ENCODE measurements at places on chromosomes 5 and 9.

- DNase-seq, result no peak
Measured at GRCh38 chr5:36740259-36740898, 134.0 kb downstream of the SLC1A3 start.

DNA sequence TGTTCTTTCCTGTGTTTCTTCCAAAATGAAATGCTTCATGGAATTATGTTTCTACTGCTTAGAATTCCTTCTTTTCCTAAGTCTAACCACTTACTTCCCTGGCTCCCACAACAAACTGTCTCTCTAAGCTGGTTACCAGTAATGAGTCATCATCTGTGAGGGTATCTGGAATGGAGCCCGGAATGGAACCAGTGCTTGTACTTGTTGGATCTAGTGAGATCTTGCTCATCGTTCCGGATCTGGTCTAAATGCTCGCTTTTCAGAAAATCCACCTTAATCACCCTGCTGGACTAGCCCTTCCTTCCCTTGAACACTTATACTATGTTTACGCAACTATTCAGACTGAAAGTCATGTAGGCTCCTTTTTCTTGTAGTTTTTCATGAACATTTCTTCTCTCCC lies 184.8 kb downstream of the PBX3 start:
- DNase-seq, result no peak

- no peak for DNase-seq
Measured at GRCh38 chr5:56376128-56376527, 143.0 kb upstream of the ANKRD55 start.

DNA sequence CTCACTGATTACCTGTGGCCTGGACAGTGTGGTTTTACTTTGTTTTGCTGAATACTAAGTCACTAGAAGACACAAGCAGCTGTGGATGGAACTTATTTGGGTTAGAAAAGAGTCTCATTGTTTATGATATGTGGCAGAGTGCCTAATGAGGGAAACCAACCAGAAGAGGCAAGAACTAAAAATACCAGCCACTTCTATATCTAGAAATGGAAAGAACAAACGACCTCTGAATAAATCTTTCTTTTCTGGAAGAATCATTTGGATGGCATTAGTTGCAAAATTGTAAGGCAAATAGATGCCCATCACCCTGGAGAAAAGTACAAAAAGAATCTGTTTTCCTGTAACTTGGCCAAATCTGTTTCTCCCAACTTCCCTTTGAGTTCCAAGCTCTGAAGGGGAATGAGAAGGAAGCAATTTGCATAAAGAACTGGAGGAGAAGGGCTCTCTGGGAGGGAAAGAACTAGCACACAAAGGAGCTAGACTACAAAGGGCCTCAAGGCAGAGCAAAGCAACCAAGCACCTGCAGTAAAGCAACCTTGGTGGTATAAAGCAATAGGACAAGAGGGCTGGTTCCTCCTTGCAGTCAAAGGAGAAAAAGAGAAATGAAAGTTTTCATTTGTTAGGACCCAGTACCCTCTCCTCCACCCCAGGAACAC lies 455.4 kb downstream of the CAAP1 start:
- no peak for DNase-seq

GRCh38 chr9:109063760-109064159 lies 50.5 kb upstream of the CTNNAL1 start:
- DNase-seq, result no peak

GRCh38 chr9:125744616-125745015 lies 2.6 kb upstream of the PBX3 start:
- DNase-seq, result no peak

DNA sequence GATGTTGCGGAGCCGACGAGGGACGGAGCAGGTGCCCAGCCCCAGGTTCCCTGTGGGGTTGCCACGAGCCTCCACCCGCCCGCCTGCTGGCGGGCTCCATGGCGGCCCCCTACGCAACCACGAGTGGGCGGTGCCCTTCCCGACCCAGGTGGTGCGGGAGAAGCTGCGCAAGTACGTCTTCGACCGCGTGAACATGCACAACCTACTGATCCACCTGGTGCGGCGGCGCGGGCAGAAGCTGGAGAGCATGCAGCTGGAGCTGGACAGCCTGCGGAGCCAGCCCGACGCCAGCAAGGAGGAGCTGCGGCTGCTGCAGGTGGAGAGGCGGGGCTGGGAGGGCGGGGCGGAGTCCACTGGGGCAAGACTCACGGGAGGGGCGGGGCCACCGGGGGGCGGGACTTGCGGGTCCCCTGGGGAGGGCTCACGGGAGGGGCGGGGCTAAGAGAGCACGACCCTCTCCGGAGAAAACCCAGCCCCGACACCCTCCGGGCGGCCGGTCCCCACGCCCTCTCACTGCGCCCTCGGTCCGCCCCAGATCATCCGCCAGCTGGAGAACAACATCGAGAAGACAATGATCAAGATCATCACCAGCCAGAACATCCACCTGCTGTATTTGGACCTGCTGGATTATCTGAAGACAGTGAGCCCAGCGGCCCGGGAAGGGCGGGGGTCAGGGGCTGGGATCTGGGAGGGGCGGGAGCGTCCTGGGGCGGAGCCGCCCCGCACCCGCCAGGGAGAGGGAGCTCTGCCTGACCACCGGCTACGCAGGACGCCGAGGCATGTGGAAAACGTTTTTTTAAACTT lies 3.9 kb downstream of the CCDC183 start:
- peak; percentile 92 for DNase-seq

- peak; percentile 72 for DNase-seq
Measured at GRCh38 chr5:1800472-1801221, 560 bp upstream of the NDUFS6 start.

- no peak for DNase-seq
Measured at GRCh38 chr5:10746711-10747110, 14.3 kb downstream of the DAP start.

DNA sequence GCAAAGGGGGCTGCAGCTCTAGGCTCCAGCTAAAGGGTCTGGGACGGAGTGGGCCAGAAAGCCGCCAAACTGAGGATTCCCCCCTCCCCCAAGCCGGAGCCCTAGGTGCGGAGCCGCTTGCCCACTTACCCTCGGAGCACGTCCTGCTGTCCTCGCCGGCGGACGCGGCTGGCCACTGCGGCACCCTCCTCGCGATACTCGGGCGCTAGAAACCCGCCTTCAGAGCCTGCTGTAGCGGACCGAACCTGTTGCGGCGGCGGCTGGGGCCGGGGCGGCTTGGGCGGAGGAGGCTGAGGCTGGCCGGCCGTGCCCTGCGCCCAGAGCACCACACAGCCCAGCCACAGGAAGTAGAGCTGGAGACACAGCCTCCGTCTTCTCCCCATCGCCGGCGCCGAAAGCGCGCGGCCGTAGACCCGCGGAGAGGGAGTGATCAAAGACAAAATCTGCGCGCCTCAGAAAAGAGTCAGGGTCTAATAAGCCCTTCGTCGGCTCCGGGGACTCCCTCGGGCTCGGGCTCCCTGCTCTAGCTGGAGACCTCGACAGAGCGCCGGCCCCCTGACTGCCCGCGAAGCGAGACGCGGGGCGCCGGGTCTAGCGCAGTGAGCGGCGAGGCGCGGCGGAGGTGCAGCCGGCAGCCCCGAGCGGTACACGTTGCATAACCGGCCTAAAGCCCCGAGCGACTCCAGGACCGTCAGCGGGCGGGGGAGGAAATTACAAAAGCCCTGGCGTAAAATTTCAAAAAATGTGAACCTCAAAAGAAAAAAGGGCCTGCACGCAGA lies 635 bp downstream of the FBN2 start:
- peak; percentile 36 for DNase-seq

DNA sequence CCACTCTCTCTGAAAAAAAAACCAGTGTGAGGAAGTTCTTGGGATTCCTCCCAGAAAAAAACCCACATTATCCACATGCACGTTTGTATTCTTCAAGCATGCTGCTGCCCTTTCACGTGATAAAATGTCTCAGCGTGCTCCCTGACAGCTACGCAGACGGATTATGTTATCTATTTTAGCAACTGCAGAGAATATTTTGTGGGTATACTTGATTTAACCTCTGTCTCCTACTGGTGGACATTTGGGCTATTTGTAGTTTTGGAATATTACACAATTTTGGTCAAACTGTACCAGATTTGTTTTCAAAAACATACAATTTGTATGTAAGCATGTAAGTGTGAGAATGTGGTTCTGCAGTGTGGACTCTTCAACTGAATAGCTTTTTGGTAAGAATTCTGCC lies 10.7 kb downstream of the PRRC2B start:
- DNase-seq, result no peak

- no peak for DNase-seq
Measured at GRCh38 chr9:37413311-37413710, 9.2 kb upstream of the GRHPR start.

DNA sequence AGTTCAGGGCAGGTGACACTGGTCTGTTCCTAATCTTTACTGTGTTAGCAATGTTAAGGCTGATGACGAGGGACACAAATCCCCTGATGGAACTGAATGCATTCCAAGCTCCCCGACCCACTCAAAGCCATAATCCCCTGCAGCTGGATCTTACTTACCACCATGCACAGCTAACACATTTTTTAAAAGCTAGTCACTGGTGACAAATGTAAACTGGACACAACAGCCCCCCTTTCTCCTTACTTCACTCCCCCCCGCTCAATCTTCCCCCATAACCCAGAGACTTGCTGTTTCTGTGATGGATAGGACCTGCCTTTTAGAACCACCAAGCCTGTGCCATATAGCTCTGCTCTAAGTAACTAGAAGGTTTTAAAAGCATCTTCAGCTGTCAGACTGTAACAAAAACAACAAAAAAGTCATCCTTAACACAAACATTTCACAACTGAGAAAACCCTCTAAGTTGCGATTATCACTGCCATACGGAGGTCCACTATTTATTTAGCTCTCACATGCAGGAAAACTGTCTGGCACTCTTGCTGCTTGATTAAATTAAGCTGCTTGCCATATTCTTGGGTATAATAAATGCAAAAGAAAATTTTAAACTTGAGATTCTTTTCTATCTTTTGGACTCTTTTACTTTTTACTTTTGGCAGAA lies 44.4 kb downstream of the BNC2 start:
- DNase-seq, result no peak

- no peak for DNase-seq
Measured at GRCh38 chr9:7996558-7996957, 197.0 kb upstream of the DMAC1 start.

GRCh38 chr9:116342061-116342460 lies 188.5 kb downstream of the PAPPA start:
- DNase-seq, result no peak

DNA sequence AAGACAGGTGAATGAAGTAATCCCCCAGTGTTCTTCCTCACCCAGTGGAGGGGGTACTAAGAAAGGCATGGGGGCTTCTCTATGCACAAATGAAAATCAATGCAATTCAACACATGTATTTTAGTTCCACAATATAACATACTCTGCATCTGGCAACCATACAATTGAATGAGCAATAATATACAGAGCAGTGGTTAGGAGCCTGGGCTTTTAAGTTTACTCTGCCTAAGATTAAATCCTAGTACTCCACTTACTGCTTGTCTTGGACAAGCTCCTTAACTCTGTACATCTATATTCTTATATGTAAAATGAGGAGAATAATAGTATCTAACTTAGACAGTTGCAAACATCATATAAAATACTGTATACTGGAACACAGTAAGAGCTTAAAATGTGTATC lies 195.4 kb upstream of the TRIM32 start:
- DNase-seq, result no peak

DNA sequence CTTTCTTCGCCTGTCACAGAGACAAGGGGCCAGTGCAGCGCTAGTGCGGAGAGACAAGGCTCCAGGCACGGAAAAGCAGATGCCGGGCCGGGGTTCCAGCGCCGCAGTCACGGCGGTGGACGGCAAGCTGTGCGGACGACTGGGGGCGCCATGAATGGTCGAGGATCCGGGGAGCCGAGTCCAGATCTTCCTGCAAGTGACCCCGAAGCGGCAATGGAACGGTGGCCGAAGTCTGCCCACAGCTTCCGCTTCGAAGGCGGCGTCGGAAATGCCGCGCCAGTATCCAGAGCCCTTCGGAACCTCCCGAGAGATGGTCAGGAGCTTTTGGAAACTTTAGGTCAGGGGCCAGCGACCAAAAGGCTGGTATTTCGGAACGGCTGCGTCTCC lies 601 bp upstream of the FAF2 start:
- DNase-seq, result no peak

DNA sequence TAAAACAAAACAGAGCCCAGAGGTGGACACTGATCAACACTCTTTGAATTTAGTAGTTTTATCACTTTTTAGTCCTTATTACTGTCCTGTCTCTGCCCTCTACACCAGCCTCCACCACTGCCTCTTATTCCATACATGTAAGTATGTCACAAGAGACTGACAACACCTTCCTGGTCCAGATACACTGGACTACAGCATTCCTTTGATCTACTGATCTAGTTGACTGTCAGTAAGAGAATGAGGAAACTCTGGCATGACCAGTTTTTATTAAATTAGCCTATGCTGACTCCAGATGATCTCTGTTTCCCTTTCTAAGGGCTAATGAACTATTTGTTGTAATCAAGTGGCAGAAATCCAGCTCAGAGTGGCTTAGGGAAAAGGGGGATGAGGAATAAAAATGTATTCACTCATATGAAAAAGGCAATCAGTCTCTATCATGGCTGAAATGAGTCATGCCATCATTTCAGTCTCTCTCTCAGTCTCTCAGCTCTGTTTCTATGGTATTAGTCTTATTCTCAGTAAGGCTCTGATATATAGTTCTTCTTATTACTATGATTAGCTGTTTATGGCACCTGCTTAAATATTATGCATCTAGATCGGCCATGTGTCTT lies 5.5 kb downstream of the ARHGEF37 start:
- peak; percentile 58 for DNase-seq

- DNase-seq, result no peak
Measured at GRCh38 chr5:1909346-1909985, 26.7 kb upstream of the IRX4 start.

- no peak for DNase-seq
Measured at GRCh38 chr9:26811106-26811505, 81.5 kb downstream of the CAAP1 start.

GRCh38 chr5:39021413-39021812 lies 52.8 kb downstream of the RICTOR start:
- DNase-seq, result no peak

- DNase-seq, result no peak
Measured at GRCh38 chr5:168771678-168772077, 192.5 kb upstream of the PANK3 start.

DNA sequence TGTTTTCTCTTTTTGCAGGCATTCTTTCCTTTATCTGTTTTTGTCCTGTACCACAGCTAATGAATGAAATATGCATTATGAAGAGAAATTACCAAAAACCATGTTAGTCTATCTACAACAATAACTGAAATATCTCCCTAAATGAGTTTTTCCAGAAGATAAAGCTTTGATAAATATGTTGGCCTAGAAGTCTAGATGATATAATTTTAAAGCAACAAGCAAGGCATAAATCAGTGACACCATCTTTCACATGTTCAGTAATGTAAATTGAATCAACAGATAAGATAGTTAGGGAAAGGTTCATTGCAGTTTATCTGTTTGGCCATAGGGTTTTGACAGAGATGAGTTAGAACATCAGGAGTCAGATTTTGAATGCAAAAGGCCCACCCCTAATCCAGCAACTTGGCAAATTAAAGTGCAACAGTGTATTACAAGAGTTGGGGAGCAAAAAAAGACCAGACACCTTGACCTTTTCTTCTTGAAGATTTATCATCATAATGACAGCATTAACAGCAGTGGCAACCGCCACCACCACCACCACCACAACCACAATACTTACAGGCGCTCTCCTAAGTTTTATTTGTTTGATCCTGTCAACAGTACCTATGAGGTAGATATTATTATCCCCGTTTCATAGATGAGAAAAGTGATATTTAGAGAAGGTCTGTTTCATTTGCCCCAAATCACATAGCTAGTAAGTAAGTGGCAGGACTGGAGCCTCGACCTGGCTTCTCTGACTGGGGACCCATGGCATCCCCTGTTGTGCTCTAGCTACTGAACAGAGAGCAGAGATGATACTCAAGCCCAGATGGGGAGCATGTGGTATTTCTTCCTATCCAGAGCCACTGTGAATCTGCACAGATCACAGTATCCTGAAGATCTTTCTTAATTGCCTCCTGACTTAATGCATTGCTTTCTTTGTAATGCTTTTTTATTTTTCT lies 122.8 kb upstream of the DHFR start:
- peak; percentile 26 for DNase-seq

Measured in small intestine (tissue), 16 donors.